ENCODE measurements at places on chromosomes 7 and 10.
A peak's percentile ranks its signal among the peaks of the same experiment; 100 is the strongest.

GRCh38 chr7:4805110-4805983 lies 29.9 kb downstream of the AP5Z1 start:
- DNase-seq, result no peak

DNA sequence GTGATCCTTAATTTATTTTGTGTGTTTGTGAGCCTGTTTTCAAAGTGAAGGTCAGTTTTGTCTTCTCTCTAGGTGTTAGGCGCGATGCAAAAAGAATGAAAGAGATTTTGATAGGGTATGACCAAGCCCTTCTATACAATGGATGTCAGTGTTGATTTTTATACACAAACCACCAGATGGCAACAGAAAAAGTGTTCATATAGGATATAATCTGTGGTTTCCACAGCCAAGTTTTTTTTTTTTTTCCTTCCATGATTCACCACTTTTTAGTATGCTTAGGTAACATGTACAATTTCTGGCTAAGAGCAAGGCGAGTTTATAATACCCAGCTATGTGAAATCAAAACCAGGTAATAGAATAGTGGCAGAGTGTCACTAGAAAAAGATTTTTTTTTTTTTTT lies 8.1 kb downstream of the SDK1 start:
- no peak for DNase-seq

- DNase-seq, result no peak
Observed at GRCh38 chr7:110975486-110975885, 115.4 kb upstream of the LRRN3 start.

- no peak for DNase-seq
Observed at GRCh38 chr7:34850681-34851080, 186.6 kb downstream of the DPY19L1 start.

DNA sequence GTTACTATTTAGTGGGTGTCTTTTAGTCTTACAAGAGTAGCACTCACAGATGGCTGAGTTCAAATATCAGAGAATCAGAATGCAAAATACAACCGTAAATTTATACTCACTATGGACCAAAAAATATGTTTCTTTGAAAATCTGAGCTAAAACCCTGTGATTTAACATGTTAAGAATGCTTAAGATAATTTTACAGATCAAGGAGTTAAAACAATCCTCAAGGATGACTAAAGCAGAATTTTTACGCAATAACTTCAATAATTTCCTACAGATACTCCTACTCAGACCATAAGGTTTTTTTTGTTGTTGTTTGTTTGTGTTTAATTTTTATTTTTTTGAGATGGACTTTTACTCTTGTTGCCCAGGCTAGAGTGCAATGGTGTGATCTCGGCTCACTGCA lies 47.9 kb upstream of the CCDC6 start:
- DNase-seq, result no peak

GRCh38 chr7:93327006-93327633 lies 95.0 kb downstream of the VPS50 start:
- DNase-seq, result no peak

GRCh38 chr7:86911659-86912058 lies 147.8 kb downstream of the ELAPOR2 start:
- DNase-seq, result no peak

GRCh38 chr7:141079219-141079618 lies 5.4 kb downstream of the TMEM178B start:
- no peak for DNase-seq

GRCh38 chr7:15068324-15068723 lies 165.8 kb upstream of the DGKB start:
- DNase-seq, result no peak

- DNase-seq, result no peak
Observed at GRCh38 chr10:28738200-28738599, 60.9 kb downstream of the BAMBI start.

DNA sequence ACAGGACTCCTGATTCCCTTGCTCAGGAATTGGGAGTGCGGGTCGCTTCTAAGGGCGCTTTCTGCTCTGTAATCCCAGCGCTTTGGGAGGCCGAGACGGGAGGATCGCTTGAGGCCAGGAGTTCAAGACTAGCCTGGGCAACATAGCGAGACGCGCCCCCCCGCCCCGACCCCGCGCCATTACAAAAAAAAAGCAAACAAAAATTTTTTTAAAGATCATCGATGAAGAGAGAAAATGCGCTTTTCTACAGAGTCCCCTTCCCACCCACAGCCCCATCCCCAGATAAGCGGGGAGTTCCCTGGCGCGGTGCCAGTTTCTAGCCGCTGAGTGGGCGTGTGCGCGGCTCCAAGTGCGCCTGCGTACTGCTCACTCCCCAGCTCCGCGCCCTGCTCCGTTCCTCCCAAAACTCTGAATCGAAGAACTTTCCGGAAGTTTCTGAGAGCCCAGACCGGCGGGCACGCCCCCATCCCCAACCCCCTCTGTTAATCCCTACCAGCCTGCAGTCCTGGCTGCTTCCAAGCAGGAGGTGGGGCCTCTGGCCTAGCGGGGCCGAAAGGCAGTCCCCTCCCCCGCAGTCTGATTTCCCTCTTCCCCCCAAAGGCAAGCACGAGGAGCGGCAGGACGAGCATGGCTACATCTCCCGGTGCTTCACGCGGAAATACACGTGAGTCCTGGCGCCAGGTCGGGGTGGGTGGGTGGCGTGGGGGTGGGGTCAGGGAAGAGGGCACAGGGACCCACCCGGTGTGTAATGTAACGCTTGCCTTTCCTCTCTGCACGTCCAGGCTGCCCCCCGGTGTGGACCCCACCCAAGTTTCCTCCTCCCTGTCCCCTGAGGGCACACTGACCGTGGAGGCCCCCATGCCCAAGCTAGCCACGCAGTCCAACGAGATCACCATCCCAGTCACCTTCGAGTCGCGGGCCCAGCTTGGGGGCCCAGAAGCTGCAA lies 1.0 kb downstream of the HSPB1 start:
- DNase-seq, result peak; percentile 66

DNA sequence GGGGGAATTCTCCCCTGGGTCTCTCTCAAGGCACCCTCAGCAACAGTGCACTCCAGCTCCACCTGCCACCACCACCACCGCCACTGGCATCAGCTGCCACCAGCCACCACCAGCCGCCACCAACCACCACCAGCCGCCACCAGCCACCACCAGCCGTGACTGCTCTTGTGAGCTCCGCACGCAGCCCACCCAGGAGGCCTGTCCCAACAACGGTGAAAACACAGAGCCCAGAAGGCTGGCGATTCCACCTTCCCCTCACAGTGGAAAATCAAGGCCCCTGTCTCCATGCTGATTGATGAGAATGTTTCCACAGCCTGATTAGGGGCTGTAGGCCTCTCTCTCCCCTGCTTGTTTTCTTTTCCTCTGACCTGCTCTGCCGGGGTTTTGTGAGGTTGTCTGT lies 41.1 kb downstream of the COBL start:
- DNase-seq, result no peak

DNA sequence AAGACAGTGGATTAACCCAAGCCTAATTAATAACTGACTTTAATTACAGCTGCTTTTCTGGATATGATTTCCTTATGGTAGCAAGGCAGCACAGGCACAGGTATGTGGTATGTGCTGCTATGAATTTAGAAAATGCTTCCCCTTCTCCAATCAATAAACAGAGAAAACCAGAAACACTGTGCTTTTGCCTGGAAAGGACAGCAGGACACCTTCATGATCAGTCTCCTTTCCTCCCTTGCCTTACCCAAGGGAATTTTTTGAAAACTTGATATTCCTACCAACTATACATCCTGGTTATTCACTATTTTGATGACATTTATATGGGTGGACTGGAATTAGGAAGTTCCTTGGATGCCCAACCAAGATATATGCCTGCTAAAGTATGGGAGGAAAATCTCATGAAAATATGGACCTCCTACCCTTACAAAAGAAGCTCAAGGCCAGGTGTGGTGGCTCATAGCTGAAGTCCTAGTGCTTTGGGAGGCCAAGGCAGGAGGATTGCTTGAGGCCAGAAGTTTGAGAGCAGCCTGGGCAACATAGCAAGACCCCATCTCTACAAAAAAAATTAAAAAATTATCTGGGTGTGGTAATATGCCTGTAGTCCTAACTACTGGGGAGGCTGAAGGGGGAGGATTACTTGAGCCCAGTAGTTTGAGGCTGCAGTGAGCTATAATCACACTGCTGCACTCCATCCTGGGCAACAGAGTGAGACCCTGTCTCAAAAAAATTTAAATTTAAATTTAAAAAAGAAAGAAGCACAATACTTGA lies 106.3 kb upstream of the WAC start:
- DNase-seq, result no peak

Measured in activated CD4-positive, alpha-beta T cell treated with anti-CD3 and anti-CD28 coated beads for 24 hours (primary cell).